ENCODE measurements at places on chromosomes 12 and 14. TPM values are rescaled to one million over a fixed set of nuclear protein-coding genes. Genes with fewer than 3 reads are reported as not detected.

DNA sequence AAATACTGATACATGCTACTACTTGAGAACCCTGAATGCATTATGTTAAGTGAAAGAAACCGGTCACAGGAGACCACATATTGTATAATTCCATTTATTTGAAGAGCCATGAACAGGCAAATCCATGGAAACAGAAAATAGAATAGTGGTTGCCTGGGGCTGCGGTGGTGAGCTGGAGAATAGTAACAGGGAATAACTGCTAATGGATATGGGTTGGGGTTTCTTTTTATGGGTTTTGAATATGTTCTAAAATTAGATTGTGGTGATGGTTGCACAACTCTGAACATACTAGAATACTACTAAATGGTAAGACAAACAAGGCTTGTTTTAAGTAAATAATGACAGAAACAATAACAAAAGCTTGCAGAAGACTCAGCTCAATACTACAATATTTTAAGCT is 293.0 kb downstream of the BTG1 start:
- no peaks in the 10 kb centered on the region for H3K27me3 ChIP-seq
- no peaks in the 10 kb centered on the region for H3K36me3 ChIP-seq
- H3K27ac ChIP-seq: no peak overlapping the region
- DNase-seq: no peak
- no peaks in the 10 kb centered on the region for H3K4me1 ChIP-seq

DNA sequence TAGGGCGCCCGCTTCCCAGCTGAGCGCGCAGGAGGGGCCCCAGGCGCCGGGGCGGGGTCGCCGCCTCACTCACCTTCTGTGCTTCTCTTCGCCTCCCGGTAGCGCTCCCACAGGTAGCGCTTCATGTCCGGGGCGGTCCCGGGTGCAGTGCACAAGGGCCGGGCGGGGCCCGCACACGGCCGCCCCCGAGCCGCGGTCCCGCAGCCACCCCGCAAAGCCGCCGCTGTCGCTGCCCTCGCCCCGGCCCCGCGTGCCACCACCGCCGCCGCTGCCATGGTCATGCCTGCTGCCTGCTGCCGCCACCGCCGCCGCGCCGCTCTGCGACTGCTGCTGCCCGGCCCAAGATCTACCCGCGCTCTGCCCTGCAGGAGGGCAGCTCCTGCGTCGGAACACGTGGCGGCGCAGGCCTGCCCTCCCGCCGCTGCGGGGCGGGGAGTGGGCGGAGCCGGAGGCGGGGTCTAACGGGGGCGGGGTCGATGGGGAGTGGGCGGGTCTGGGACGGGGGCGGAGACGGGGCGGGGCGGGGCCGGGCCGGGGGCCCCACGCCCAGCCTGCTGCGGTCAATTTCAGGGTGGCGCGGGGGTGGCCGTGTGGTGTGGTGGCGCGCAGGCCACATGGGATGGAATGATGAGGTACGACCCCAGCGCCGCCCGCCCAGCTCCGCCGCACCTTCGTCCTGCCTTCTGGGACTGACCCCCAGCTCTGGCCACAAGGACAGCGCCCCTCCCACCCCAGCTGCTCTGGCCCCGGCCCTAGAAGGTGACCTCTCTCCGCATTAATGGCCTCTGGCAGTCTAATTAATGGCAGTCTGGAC is at the start of gene NT5DC3:
TSS of gene NT5DC3 (minus strand) at position 359 of the 814 bp plus-strand sequence. CDS start at position 281, 78 bp downstream.
- H3K27ac ChIP-seq: peak within 1 kb of the TSS; percentile 96
- H3K27me3 ChIP-seq: no peaks in the 10 kb centered on the region
- H3K4me1 ChIP-seq: no peaks in the 10 kb centered on the region
- peak; percentile 86 for DNase-seq
- no peaks in the 10 kb centered on the region for H3K36me3 ChIP-seq
- peak within 1 kb of the TSS; percentile 82 for H3K4me3 ChIP-seq

DNA sequence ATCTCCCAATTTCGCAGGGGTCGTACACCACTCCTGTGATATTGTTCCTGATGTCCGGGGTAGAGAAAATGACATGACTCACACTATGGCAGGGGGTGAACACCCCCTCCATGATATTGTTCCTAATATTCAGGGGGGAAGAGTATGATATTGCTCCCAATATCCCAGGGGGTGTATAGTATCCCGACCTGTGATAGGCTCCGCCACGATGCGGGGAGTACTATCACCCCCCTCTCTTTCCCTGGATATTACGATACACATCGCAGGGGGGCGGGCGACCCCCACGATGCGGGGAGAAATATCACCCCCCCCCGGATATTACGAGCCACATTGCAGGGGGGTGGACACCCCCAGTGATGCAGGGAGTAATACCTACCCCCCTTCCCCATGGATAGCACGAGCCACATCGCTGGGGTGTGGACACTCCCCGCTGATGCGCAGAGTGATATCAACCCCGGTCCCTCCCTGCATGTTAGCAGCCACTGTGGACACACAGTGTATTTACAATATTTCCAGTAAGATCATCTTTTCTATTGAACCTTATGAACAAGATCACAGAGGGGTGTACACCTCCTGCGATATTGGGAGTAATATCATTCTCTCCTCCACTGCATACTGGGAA is 17.7 kb downstream of the SMIM41 start:
- H3K4me1 ChIP-seq: no peaks in the 10 kb centered on the region
- H3K27ac ChIP-seq: no peak overlapping the region
- no peaks in the 10 kb centered on the region for H3K36me3 ChIP-seq
- H3K27me3 ChIP-seq: no peaks in the 10 kb centered on the region

DNA sequence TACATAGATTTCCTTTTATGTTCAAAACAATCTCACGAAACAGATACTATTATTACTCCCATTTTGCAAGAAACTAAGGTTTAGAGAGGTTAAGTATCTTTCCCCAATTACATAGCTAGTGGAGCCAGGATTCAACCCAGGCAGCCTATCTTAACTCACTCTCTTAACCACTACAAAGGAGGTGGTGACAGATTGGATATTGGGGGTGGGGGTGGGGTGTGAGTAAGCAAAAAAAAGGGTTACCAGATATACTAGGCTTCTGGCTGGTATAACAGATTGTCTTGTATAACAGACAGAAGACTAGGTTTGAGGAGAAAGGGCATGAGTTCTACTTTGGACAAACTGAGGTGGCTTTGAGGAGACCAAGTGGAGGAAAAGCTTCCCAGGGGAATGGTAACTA is 2.1 kb downstream of the GMFB start:
- H3K4me3 ChIP-seq: no peak overlapping the region
- no peak for DNase-seq
- H3K27me3 ChIP-seq: no peaks in the 10 kb centered on the region
- H3K36me3 ChIP-seq: no peaks in the 10 kb centered on the region

DNA sequence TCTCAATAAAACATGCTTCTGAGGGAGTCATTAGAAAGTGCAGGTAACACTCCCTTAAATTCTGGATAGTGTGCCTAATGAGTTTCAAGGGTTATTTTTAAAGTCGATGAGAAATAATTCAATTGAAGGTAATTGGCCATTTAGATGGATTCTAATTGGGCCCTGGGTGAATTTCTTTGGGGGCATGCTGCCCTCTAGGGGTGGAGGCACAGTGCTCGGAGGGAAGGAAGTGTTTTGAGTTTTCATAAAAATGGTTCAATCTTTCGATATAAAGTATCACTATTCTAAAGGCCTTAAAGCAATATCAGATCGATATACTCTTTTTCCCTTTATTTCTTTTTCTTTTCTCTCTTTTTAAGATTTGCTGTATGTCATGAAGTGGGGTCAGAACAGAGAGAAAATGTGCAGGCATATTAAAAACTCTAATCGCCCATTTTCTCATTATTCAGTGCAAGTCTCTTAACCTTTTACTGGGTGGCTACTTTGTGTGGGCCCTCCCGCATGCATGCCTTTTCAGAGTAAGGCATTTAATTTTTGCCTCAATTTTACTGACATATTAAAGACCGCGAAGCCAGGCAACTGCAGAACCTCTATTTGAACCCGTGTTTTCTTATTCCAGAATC is 25.5 kb downstream of the NKX2-8 start:
- H3K27ac ChIP-seq: no peak overlapping the region
- H3K36me3 ChIP-seq: no peaks in the 10 kb centered on the region
- H3K4me3 ChIP-seq: no peak overlapping the region
- DNase-seq: no peak
- peaks cover 15% of the 10 kb centered on the region for H3K27me3 ChIP-seq

DNA sequence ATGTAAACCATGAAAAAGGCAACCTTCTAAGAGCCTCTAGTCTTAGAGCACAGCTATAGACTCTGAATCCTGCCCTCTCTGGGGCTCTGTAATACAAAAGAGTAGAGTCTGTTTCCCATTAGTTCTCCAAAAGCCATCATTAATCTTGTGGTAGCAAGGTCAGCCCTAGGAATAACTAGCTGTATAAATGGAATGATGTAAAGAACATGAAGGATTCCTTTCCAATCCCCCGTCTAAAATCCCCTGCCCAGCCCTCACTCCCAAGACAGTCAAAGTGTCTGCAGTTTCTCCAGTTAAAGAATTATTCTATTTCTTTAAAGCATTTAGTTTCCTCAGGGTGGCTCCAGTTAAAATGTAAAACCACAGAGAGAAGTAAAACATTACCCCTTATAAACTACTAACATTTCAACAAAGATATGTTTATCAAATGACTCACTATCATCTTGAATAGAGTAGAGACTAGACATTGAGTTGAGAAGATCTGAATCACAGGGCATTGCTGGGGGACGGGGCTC is 104.2 kb downstream of the ST8SIA1 start:
- no peaks in the 10 kb centered on the region for H3K4me1 ChIP-seq
- DNase-seq: no peak
- no peak overlapping the region for H3K4me3 ChIP-seq
- no peaks in the 10 kb centered on the region for H3K27me3 ChIP-seq

Gene KRT85
- not detected for total RNA-seq

Gene CLBA1
- 17.0 TPM for total RNA-seq

Gene PRIMA1
- 0.98 TPM for total RNA-seq

Gene RABGGTA
- 34.4 TPM for total RNA-seq

Gene GLI1
- 1.2 TPM for total RNA-seq

All from breast epithelium (tissue), 4 donors.